ENCODE measurements at places on chromosomes 5 and 9.

DNA sequence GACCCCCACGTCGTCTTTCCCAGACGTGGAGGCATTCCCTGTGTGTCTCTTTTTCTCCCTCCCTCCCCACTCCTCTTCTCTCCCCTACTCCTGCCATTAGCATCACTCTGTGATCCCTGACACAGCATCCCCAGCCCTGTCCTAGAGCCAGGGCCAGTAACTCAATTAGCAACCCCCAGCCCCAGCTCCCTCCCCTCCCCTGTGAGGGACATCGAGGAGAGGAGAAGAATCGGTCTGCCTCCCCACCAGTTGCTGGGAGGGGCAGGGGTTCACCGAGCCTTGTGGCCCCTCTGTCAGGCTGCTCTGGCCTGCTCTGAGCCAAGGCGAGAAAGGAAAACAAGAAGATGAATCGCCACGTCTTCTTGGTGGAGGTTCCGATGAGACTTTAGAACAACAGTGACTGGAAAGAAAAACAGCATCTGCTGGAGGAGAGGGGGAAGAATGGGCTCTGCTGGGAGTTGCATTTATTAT lies 123.1 kb downstream of the PAPPA start:
- DNase-seq, result no peak

DNA sequence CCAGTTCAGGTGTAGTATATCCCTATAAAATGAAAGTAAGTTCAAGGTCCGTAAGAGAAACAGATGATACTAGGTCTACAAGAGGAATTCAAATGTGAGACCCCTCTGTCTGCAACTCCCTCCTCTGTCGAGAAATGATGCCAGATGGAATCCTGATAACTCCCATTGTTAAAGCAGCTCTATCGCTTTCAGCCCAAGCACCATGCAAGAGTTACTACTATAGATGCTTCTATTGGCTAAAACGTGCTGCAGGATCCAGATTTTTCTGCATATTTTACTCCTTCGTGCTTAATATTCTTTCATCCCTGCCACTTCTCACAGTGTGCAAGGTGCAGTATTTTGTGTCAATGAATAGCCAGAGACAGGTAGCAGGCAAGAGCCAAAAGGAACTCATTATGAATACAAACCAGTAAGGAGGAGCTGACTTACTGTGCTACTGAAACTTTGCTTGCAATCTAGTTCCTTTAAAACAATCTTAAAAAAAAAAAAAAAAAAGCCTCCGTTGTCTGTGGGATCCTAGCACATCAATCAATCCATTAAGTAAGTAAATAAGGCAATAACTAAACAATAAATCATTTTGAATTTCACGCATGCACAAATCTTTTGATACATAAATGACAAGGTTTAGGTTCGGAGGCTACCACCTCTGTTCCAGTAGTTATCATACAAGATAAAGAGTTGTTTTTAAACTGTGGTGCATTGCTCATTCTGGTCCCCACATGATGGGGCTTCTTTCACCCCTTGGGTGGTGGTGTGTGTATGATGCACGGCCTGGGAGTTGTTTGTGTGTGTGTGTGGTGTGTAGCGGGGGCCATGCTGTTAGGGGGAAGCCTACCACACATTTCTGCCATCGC lies 151.1 kb upstream of the MPDZ start:
- no peak for DNase-seq

DNA sequence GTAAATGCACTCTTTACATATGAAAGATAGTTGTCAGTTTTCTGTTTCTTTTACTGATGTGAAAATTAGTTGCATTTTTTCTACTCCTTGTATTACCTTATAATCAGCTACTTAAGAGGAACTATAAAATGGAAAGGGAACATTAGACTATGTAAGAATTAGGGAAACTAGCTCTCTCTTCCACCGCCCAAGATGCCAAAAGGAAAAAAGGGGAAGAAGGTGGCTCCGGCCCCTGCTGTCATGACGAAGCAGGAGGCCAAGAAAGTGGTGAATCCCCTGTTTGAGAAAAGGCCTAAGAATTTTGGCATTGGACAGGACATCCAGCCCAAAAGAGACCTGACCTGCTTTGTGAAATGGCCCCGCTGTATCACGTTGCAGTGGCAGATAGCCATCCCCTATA lies 15.2 kb upstream of the HOMER1 start:
- no peak for DNase-seq

DNA sequence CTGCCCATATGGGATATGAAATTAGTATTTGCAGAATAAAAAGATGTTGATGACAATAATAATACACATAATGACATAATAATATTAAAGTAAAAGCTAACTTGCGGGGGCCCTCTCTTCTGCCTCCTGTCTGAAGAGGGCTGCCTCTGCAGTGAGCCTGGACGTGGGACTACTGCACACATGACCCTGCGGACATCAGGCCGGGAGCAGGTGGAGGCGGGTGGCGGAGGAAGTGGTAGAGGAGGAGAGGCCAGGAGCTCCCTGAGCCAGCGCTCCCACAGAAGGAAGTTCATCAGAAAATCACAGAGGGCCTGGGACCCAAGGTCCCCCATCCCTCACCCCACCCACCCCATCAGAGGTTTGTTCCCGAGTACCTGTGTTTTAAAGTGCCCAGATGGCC lies 60.5 kb downstream of the ROPN1L start:
- no peak for DNase-seq

DNA sequence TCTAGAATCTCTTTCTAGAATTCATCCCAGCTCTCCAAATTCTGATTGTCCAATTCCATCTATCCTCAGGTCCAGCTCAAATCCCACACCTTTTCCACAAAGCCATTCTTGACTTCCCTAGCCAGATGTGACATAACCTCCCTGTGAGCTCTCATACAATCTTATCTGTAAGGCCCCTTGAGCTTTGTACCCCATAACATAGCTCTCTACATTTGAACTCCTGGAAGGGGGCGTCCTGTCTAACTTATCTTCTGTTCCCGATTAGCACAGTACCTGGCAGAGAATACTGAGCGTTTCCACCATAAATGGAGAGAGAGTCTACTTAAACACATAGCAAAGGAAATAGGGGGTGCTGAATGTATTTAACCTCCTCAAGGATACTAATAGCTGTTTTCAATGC lies 251.6 kb upstream of the RGMB start:
- DNase-seq, result no peak
